ENCODE measurements at places on chromosomes 12 and 14.

DNA sequence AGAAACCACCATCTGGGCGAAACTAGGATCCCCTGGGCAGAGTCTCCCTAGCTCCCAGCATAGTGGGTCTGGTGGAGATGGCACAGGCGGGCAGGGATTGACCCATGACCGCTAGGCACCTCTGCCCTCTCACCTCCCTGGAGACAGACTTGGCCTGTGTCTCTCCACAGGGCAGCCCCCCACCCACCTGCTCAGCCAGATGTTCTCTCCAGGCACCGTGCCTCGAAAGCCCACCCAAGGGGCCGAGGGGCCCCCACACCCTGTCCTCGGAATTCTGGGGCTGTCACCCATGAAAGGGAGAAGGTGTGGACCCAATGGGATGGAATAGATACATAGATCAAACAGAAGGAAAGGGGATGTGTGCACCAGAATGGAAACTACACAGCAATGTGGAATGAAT, 229.1 kb upstream of the RTL1 start:
- no peak for DNase-seq

- no peak for DNase-seq
Observed at GRCh38 chr12:16358878-16359277, 11.4 kb downstream of the MGST1 start.

DNA sequence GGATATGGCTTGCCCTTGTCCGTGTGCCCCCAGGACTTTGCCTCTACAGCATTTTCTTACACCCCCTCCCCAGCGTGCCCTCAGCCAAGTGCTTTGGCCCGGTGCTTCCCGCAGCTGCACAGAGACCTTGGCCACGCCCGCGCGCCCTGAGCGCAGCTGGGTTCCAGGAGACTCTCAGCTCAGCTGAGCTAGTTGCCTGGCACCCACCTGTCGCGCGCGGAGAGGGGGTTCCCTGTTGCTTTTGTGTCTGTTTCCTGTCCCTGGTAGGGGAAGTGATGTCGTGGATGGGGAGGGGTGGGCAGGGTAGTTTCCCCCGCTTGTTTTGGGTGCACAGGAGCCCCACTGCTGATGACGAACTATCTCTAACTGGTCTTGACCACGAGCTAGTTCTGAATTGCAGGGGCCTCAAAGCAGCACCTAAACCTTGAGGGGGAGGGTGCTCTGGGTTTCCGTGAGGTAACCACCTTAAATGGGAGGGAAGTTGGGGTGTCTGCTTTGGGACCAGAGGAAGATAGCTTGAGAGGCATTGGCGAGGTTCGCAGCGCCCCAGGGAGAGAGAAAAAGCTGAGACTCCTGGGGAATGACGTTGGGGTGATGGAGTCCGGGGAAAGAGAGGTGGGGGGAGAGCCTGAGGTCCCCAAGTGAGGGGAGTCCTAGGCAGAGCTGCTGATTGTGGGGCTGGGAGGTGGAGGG, 1.5 kb downstream of the DIO3 start:
- DNase-seq: no peak

DNA sequence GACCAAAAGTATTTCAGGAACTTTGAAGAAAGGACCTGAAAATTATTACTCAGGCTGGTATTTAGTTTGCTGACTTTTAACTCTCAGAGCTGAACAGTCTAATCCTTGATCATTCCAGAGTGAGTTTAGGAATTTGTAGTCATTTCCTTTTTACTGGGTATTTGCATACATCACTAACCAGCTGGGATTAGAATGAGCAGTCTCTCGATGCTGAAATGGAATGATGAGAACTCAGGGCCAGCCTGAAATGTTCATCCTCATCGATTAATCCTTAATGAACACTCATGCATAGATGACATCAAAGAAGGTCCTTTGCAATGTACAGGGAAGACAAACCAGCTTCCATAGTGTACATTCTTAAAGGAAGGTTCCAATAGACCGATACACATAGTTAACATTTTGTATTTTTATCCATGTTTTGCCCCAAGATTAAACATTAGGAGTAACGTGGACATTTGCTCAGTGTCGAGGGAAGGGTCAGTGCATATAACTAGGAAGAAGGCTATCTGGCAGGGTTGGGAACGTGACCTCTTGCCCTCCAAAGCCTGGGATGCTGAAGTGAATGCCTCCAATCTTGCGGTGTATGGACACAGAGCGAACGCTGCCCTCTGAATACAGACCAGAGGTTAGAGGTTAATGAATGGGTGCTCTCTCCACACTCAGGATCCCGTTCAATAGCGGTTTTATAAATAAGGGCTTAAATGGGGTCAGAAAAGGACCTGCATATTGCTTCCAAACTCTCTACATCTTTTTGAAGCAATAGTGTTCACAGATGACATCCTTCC, 14.5 kb downstream of the FBXL14 start:
- no peak for DNase-seq

DNA sequence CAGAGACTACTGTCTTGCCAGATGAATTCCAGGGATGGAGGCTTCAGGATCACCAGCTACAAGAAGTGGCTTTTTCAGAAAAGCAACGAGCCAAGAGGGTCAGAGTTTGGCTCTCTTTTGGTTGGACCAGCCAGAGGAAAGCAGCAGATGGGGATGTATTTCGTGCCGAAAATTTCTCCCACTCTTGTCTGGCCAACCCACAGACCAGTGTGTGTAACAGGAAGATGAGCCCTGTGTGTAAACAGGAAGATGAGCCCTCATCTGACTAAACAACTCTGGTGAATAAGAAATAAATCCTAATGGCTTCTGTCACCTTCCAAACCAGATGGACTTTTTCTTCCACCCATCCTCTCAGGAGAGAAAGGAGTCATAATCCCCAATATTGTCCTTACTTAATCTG, 13.1 kb downstream of the GPR68 start:
- DNase-seq: no peak

GRCh38 chr12:100528471-100529127, 44.9 kb upstream of the GAS2L3 start:
- DNase-seq: no peak

- DNase-seq: no peak
Observed at GRCh38 chr12:74983917-74984316, 225.7 kb downstream of the KCNC2 start.

DNA sequence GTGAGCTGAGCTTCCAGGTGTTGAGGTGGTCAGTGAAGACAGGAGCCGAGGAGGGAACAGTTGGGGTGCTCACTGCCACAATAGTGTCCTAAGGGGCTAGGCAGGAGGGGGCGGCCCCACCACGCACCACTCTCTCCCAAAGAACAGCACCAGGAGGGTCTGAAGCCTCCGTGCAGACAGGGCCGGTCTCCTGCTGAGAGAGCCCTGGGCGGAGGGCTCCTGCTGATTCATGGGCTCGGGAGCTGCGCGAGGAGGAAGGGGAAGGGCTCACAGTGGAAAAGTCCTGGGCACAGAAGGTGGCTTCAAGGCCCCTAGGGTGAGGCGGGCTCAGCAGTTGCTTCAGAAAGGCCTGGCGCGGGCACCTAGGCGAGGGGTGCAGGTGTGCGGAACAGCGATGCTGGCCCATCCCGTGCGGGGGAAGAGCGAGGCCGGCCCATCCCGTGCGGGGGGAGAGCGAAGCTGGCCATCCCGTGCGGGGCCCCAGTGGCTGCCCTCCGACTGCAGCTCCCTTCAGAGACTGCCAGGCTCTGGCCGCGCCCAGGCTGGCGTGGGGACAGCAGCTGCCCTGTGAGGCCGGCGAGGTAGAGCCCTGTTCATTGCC, 176.7 kb downstream of the ADGRD1 start:
- DNase-seq: peak; percentile 64

GRCh38 chr14:65926504-65926903, 514.0 kb downstream of the FUT8 start:
- no peak for DNase-seq

GRCh38 chr12:76670776-76671175, 93.1 kb upstream of the ZDHHC17 start:
- DNase-seq: no peak

DNA sequence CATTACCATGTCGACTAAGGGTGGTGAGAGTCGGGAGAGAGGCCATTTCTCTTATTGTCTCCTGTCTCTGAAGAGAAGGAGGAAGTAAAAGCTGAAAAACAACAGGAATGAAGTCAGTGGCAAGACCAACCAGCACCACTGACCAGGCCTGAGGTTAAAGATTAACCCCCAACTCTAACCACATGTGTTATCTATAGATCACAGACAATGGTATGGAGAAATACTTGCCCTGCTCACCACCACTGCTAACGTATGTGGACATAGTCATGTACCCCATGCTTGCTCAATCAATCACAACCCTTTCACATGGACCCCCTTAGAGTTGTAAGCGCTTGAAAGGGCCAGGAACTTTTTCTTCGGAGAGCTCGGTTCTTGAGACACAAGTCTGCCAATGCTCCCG, 690.9 kb upstream of the LMO3 start:
- DNase-seq: no peak

DNA sequence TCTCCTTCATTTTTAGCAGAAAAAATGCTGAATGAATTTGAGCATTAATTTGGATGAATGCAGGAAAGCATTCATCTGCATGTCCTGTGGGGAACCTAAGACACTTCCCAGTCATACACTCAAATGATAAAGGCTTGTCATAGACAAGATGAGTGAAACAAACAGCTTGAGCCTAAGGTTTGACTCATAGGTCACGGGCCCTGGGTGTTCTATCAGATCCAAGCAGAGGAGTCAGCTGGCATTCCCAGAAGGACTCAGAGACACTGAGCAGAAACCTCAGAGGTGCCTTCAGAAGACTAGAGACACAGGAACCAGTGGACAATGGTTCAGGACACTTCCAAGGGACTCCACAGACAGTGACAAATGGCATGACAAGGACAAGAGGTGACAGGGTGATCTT, 183.9 kb downstream of the NTF3 start:
- DNase-seq: no peak

GRCh38 chr12:2615665-2616402, 178.9 kb upstream of the FKBP4 start:
- DNase-seq: peak; percentile 59

DNA sequence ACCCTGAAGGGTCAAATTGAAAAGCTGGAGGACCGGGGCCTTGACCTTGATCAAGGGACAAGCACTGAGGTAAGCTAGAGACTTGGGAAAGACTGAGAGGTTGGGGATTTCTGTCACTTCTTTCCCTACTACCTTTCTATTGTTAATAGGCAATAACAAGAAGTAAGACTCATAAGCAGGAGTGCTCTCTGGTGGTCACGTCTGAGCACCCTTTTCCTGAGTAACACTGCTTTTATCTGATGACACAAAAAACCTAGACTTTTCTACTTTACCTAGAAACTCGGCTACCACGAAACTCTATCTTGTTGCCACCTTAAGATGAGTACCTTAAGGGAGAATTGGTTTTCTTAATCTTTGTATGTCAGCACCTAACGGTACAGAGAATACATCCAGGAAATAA, 35.5 kb upstream of the PPFIBP1 start:
- no peak for DNase-seq

GRCh38 chr12:120988234-120988633, 9.9 kb downstream of the HNF1A start:
- no peak for DNase-seq

DNA sequence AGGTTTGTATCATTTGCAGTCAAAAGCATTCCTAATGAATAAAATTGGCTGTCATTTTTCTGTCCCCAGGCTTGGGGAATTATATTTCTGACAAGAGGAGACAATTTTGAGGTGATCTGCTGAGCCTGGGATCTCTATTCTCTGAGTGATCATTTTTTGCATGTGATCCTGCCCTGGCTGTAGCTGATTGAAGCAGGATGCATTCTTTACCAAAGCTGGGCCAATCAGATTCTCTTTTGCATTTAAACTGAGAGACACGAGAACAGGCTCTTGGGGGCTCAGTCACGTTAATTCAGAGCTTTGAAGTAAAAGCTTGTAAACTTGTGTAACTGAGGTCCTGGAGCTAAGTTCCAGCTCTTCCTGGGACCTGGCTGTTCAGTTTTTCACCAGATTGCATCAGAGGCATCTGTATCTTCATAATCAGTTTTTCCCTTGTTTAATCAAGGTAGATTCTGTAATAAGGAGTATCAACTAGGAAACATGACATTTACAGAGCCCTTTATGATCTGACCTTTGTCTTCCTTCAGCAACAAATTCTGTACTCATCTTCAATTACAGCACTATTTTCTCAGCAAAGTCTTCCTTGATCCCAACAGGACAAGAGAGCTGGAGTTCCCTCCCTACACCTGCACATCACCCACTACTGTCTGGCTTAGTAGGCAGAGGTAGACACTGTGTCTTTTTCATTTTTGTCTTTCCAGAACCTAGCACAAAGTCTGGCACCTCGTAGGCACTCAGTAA, 35.0 kb upstream of the MANSC4 start:
- DNase-seq: no peak

DNA sequence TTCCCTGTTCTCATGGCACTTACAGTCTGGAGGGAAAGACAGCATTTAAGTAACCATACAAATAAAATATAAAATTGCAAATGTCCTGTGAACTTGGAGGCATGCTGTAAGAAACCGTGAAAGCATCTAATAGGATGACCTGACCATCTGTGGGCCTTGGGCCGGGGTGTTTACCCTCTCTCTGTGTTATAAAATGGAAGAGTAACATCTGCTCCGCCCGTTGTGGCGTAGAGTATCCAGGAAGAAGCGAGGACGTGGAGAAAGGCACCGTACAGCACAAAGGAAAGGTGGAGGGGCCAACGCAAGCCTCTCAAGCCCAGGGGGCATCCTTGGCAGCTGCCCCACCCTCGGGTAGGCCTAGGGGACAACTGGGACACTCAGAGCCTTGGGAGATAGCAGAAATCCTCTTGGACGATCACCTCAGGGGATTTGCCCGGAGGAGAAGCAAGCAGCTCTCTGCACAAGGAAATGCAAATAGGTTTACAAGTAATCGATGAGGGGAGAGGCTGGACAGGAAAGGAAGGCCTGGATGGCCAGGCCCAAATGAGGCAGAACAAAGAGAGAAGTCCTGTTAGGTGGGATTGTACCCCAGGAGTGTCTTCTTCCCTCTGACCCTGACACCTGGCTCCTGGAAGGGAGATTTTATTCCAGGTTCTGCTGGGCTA, 26.2 kb downstream of the VSX2 start:
- no peak for DNase-seq

- no peak for DNase-seq
Observed at GRCh38 chr14:51419685-51420084, 179.6 kb downstream of the TMX1 start.

- no peak for DNase-seq
Observed at GRCh38 chr14:30118992-30119640, 191.5 kb upstream of the PRKD1 start.

GRCh38 chr12:32493282-32493681, 93.9 kb downstream of the FGD4 start:
- no peak for DNase-seq

DNA sequence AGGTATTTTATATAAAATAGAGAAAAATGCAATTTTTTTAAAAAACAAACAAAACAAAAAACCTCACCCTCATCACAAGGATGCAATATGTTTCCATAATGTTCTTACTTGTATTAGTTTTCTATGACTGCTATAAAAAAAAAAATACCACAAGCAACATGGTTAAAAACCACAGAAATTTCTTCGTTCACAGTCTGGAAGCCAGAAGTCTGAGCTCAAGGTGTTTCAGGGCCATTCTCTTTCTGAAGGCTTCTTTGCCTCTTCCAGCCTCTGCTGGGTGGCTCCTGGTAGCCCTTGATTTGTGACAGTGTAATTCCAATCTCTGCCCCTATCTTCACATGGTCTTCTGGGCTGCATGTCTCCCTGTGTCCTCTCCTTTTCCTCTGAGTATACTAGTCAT, 21.5 kb upstream of the SSTR1 start:
- no peak for DNase-seq

Measured in posterior vena cava (tissue), 2 donors.